ENCODE measurements at places on chromosomes 12 and 14.

GRCh38 chr14:25394356-25394755 is 344.4 kb upstream of the STXBP6 start:
- DNase-seq = no peak

GRCh38 chr12:71662849-71663560 is 643 bp downstream of the ZFC3H1 start:
- no peak for DNase-seq

DNA sequence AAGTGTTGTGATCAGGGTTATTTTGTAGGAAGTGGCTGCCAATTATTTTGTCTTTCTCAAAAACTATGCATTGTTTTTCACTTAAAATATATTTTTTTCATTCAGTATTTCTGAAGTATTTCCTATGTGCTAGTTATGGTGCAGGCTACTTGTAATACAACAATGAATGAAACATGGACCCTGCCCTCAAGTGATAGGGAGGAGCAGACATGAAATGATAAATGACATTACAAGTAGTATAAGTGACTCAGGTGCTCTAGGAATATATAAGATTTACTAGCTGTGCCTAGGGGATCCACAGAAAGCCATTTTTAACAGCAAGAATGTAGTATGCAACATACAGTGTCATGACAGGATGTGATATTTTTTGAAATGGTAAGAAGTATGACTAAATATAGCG is 65.3 kb downstream of the TTLL5 start:
- no peak for DNase-seq

GRCh38 chr12:118150625-118151024 is 14.7 kb downstream of the PEBP1 start:
- DNase-seq = no peak

GRCh38 chr12:47088021-47088944 is 8.5 kb upstream of the AMIGO2 start:
- DNase-seq = peak; percentile 96

- DNase-seq = no peak
These were observed 35.8 kb downstream of the AKAP6 start for GRCh38 chr14:32364941-32365340.

DNA sequence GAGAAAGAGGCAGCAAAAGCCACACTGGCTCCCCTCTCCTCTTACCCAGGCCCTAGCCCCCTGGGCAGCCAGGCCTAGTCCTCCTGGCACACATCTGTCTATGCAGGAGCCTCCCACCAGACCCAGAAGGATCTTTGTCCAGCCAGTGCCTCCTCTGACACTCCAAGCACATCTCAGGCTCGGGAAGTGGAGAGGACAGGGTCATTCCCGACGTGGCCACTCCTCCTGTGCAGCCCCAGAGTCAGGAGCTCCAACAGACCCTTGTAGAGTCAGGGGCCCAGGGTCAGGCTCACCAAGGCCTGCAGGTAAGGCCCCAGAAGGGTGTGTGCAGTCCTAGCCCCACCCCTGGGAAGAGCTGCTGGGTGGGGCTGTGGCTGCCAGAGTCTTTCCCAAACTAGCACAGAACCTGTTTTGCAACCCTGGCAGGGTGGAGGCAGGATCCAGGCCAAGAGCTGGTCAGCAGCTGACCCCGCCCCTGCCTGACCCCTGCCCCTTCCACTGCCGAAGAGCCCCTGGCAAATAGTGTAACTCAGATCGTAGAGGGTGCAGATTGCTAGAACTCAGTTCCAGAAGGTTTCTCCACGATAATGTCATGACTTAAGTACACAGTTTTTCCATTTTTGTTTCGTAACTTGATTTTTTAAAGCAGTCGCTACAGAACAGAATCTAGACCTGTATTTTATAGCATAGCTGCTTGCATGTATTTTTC is 26.6 kb upstream of the PNMA1 start:
- peak; percentile 31 for DNase-seq

DNA sequence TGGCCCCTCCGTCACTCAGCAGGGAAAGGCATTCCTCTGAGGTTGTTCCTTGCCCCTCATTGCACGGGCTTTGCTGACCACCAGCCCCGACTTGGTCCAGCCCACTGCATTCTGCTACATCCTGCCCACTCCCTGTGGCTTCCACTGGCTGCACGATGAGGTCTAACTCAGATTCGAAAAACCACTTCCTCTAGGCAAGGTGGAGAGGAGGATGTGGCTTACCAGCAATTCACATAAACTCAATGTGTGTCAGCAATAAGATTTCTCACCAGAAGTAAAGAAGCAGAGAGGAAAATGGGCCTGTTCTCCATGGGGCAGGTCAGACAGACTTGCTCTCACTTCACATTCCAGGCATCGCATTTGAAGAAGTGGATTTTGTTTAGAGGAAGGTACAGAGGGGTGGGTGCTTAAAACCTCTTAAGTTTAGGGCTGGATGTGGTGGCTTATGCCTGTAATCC is 14.7 kb downstream of the GPR68 start:
- no peak for DNase-seq

- DNase-seq = no peak
These were observed 32.4 kb downstream of the EPS8 start for GRCh38 chr12:15756822-15757221.

GRCh38 chr14:90062127-90062794 is 467 bp downstream of the KCNK13 start:
- no peak for DNase-seq

GRCh38 chr12:110742096-110742717 is 484 bp downstream of the PPP1CC start:
- DNase-seq = no peak

DNA sequence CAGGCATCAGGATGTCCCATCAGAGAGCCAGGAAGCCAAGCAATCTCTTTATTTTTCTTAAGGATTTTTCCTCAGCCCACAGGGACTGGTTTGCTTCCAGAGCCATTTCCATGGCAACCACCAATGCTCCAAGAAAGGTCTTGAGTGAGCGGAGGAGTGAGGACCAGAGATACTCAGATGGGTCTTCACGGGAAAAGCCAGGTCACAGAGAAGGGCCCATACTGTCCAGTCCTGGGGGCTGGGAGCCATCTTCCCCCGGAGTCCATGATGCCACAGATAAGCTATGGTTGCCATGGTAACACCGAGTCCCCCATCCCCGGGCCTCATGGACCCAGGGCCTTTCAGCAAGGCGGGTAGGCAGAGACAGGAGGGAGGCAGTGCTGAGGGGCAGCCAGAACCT is 28.6 kb downstream of the CMKLR1 start:
- DNase-seq = no peak

DNA sequence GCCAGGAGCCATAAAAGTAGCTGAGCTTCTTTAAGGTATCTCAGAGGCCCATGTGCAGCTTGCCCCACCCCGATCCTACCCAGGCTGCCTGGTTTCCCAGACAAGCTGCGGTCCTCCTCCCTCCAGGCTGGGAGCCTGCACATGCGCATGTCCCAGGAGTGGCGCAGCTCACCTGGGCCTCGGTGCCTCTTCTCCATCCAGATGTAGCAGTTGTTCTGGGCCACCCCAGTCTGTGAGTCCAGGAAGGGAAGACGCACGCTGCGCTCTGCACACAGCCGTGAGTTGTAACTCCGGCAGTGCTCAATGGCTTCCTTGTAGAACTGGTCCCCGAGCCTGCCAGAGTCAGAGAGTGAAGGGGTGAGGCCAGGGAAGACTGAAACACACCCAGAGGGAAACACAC is 122.3 kb downstream of the DPF3 start:
- no peak for DNase-seq

DNA sequence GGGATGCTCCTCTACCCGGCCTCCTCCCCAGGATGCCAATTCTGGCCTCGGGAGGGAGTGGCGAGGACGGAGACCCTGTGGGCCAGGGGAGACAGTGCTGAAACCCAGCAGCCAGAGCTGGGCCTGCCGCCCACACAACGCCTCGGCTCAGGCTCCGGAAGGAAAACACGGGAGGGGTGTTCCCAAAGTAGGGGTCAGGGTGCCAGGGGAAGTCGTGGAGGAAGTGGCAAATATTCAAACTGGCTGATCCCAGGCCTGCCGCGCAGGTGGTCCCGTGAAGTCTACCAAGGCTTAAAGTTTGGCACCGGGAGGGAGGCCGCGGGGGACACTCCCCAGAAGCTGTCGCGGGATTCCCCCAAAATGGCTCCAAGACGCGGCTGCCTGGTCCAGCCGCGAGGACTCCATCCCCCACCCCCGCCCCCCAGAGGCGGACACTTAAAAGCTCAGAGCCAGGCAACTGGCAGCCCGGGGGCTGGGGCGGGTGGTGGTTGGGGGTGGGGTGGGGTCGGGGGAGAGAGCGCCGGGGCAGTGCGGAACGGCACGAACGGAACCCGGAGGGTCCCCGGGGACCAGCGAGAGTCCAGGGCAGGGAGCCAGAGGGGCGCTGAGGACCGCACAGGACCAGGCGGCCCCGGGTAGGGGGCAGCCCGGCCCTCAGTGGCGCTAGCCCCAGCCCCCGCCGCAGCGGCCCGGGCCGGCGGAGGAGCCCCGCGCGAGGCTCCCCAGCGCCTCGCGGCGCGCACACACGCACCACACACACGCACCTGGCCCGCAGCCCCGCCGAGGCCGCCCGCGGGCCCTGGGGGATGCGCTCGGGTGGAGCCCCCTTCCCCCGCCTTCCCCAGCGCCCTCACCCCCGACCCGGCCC is 20.0 kb downstream of the BEGAIN start:
- no peak for DNase-seq

GRCh38 chr12:80590085-80590484 is 117.3 kb upstream of the MYF6 start:
- DNase-seq = no peak

DNA sequence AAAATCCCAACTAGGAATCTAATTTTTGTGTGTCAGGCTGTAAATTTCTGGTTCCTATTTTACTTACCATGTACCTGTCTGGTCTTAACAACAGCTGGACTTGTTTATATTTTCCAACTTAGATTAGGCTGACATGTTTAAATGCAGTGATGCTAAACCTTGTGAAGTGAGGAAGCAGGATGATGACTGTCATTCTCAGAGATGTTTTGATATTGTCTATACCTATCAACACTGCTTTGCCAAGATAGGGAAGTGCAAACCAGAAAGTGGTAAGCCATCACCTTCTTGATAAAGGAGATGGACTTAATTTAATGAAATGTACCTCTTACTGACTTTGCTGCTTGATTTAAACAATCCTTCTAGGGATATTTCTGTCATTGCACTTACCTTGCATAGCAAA is 2.1 kb downstream of the BICD1 start:
- DNase-seq = no peak

DNA sequence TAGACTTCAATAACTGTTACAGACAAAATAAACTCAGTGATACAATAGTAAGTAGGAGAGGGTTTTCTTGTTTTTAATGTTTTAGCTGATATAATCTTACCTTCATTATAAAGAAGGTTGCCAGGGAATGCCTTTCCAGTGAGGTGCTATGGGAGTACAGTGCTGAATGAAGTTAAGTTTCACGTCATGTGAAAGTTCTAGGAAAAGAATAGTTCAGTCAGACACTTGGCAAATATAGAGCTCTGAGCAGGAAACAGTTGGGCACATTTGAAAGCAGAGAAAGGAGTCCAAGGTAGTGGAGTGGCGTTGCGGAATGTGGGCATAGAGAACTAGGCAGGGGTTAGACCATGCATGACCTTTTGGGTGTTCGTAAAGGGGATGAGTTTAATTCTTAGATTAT is 88.6 kb upstream of the DCN start:
- DNase-seq = no peak

- no peak for DNase-seq
These were observed 14.4 kb downstream of the TMEM121 start for GRCh38 chr14:105540811-105541210.

DNA sequence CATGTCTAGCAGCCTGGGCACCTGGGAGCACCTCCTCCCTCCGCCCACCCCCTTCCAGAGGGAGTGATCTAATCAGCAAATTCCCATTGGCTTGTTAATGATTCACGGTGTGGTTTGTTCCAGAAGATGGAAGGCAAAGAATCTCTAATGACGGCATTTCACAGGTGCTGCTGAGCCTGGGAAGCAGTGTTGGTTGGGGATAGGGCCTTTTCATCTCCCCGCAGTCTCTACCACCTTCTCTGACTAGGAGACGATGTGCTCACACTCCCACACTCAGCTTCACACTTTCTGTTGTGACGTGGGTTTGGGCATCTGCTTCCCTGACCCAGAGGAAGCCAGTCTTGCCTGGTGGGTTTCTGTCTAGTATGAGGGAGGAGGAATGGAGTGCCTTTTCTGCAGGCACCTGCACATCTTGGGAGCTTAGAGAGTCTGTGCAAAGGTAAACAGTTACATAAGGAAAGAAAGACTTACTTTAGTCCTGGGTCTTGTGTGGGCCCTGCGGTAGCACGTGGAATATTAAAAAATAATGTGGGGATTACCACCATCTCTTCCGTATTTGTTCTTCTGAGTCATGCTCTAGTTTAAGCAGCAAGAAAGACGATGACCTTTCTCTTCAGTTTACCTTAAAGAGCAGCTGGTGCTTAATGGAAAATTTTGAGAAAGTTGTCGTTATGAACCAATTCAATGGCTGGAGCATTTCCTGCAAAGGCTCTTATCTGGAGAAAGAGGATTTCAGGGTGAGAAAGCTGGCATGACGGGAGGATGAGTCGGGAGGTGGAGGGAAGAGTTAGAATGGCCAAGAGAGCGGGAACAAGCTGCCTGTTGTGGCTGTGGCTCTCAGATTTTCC is 70.6 kb upstream of the ARHGAP5 start:
- no peak for DNase-seq

DNA sequence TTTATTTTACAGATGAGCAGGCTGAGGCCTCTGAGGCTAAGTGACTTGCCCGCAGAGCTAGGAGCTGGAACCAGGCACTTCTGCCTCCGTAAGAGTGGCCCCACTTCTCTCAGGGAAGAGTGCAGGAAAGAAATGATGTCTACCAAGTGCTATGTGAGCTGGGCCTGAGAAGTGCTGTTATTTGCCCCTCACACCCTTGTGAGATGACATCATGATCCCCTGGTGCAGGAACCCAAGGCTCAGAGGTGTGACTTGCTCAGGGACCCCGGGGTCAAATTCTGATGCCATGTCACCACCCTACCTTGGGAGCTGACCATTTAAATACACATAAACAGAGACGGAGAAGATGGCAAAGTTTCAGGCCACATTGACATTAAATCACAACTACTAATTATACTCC is 63.7 kb upstream of the DDX11 start:
- DNase-seq = no peak

DNA sequence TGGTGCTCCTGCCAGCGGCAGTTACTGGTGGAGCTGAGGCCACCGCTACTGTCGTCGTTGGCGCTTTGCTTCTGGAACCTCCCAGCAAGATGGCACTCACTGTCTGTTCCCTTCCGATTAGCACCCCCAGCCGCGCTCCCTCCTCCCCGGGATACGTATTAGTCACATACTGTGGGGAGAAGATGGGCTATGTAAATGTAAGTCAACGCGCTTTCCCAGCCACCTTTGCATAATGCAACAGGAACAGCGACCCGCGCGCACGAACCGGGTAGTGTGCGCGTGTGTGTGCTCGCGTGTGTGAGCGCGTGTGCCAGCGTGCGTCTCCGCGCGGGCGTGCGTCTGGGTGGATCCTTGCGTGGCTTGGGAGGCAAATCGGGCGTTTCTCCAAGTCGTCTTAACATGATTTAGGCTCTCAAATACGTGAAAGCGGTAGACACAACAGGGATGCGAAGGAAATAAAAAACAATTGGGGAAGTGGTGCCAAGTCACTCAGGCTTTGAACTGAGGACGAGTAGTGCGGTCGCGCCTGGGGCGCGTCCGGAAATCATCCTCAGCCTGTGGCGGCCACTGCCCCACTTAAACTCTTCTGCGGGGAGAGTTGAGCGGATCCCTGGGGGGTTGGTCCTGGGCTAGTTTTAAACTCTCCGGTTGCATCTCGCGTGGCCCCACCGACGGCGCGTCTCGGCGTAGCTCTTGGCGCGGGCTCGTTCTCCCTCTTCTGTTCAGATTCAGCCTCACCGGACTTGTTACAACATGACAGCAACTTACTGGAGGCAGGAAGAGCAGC is 1.8 kb downstream of the FLRT2 start:
- no peak for DNase-seq
